GM06990 (cell line): ENCODE measurements at places on chromosomes 3 and 15.

GRCh38 chr3:131847966-131848510 is 186.8 kb downstream of the CPNE4 start:
- DNase-seq, result no peak

- no peak for DNase-seq
These were observed 7.0 kb downstream of the DISP2 start for GRCh38 chr15:40365016-40365415.

- DNase-seq, result no peak
These were observed 34.8 kb downstream of the EIF4E3 start for GRCh38 chr3:71690341-71690841.

GRCh38 chr3:169668957-169669741 is 5.6 kb upstream of the MECOM start:
- DNase-seq, result peak; percentile 67

DNA sequence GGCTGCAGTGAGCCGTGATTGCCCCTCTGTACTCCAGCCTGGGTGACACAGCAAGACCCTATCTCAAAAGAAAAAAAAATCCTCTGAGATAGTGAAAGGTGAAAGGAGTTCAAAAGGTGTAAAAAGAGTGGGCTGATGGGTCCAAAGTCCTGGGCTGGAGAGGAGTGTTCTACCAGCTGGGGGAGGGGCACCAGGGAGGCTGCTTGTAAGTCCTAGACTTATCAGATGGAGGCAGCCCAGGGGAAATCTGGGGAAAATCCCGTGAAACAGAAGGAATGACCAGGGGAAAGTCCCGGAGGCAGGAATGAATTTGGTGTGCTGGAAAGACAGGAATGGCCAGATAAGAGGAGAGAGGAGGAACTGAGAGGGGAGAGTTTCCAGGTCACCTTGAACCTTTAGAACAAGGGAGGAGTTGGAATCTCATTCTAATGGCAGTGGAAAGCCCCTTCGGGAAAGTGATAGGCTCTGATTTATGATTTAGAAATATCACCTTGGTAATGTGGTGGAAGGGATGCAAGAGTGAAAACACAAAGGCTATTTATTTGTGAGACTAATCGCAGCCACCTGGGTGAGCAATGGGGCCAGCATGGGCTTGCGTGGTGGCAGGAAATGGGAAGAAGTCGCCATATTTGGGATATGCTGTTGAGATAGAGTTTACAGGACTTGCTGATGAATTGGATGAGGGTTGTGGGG is 23.4 kb upstream of the PPP4R2 start:
- DNase-seq, result no peak

DNA sequence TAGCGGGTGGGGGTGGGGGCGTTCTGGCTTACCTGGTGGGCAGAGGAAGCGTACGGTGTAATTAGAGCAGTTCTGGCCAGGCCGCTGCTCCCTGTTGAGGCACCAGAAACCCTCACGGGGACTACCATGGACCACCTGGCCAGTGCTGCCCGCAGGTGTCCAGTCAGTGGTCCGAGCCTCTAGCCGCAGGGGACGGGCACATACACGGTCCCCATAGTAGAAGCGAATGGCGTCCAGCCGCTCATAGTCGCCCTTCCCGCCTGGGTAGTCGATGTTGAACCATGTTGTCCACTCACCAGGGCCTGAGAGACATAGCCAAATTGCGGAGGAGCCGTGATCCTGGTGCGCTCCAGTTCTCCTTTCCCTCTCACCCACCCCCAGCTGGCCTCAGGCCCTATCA is 4.5 kb downstream of the CILP start:
- DNase-seq, result no peak

DNA sequence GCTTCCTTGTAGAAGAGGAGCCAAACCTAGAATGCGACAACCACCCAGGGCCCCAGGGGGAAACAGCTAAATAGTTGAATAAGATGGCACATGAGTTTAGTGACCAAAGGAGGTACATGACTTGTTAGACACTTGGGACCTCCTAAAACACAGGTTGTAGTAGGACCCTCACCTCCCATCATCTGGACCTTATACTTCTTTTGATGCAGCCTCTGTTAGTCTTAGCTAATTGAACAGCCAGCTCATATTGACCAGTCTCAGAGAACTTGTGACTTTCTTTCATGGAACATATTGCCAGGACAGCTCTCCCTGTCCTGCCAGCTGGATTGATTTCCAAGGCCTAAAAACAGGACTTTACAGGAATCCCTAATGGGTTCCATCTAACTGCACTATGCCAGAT is 45.0 kb downstream of the SPSB4 start:
- DNase-seq, result no peak

DNA sequence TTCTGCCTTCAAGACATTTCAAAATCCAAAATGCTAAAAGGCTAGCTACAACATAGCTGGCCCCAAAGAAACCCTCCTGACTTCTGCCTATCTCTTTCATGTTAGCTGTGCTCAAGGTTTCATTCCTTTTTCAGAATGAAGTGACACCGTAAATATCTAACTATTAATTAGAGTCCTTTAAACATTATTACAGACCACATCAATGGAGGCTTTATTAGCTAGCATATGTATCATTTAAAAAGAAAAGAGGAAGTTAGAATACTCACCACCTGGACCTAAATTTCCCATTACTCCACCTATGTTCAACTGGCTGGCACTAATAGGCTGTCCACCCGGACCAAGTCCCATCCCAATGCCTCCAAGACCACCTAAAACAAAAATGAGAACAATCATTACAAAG is 24.6 kb downstream of the MYEF2 start:
- DNase-seq, result no peak

- DNase-seq, result no peak
These were observed 828.3 kb downstream of the PDCD6IP start for GRCh38 chr3:34626699-34627098.

- no peak for DNase-seq
These were observed 17.2 kb upstream of the PRICKLE2 start for GRCh38 chr3:64242435-64242834.

DNA sequence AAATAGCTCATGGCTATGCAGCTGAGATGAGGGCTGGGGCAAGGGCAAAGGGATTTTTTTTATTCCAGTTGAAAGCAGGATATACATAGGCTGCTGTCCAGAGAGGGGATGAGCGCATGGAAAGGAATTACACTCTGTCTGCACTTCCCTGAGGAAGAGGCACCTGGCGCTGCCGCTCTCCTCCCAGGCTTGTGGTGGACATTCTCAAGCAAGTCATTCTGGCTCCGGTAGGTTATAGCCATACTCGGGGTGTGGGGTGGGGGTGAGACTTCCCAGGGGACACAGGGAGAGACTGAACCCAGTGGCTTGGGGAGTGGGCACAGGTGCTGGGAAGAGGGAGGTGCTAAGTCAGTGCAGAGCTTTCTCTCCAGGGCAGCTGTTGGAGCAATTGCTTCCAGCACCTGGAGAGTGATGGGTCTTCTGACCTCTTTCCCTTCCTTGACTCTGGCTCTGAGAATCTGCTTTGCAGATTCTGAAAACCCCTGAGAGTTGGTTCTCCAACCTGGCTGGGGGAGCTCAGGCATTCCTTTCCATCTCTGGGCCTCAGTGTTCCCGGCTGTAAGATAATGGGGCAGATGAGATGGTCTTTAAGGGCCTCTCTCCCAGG is 24.3 kb downstream of the CYP8B1 start:
- no peak for DNase-seq

DNA sequence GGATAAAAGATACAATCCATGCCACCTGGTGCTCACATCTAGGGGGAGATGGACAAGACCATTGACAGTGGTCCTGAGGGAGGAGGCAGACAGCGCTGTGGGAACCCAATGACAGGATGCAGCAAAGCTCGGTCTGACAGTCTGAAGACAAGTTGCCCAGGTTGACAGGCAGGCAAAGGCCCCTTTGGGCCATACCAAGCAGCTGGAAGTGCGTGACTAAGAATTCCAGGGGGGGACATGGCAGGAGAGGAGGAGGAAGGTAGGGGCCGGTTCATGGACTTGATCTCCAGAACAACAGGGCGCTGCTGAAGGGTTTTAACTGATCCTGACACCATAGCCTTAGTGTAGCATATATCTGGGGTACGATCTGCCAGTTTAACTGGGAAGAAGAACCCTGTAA is 83.4 kb downstream of the RPLP1 start:
- DNase-seq, result no peak

DNA sequence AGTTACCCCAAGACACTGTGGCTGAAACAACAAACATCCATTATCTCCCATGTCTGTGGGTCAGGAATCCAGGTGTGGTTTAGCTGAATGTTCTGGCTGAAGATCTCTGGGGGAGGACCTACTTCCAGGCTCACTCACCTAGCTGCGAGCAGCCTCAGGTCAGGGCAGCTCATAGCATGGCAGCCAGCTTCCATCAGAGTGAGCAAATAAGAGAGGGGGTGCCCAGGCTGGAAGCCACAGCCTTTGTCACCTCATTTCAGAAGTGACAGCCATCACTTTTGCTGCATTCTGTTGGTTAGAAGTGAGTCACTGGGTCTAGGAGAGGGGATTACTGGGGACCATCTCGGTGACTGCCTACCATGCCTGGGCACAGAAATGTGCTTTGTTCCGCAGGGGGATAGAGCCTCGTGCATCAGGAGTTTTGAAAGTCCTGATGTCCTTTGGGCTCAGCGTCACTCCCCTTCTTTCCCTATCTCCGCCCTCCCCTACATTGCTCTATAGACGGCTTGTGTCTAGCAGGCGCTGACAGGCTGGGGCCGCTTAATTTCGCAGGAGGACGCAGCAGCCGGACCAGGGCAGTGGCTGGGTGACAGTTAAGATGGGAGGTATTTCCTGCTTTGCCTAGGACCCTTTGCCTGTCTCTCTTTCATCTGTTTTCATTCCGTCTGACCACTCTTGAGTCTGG is 25.4 kb downstream of the TGM4 start:
- no peak for DNase-seq

GRCh38 chr15:40323953-40324937 is 753 bp downstream of the INAFM2 start:
- DNase-seq, result no peak

DNA sequence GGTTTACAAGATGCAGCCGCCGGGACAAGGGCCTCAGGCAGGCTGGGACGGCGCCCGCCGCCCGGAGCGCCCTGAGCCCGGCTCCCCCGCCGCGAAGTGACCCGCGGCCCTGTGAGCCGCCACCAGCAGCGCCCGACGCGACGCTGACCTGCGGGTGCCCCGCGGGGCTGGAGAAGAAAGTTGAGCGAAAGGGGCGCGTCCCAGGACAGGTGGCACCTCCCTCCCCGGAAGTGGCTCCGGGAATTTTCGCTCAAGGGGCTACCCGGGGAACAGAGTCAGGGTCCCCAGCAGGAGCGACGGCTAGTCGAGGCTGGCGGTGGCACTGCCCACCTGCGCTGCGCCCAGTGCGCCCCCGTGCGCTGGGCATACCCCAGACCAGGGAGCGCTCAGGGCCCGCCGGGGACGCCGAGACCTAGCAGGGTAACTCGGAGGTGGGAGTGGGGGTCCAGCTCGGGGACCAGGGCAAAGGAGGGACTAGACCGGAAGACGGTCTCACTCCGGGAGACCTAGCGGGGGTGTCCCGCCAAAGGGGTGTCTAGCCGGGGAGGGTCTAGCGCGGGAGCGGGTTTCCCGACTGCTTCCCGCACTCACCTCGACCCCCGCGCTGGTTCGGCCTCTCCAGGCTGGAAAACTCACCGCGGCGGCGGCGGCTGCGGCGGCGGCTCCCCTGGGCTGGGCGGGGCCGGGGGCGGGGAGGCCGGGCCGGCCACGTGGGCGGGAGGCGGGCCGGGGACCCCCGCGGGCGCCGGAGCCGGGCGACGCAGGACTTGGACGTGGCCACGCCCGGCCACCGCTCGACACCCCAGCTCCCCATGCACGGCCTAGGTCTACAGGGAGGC is 18.4 kb downstream of the SPATA12 start:
- peak; percentile 60 for DNase-seq

DNA sequence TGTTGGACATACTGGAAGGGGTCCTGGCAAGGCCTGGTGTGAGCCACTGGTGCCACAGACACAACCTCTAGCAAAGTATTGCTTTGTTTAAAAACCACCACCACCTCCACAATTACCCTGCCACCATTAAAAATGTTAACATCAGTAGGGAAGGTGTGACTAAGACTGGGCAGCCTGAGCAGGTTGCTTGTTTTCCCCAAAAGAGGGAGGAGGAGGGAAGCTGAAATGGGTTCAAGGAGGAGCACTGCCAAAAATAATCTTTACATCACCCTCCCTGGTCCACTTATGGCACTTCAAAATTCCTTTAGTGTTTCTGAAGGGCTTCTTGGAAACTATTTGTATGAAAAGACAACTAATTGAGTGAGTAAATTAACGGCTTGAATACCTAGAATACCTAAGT is 99.8 kb upstream of the FGF7 start:
- no peak for DNase-seq

GRCh38 chr3:43405888-43406642 is 119.7 kb downstream of the SNRK start:
- no peak for DNase-seq
